ENCODE measurements at places on chromosomes 12 and 14.

DNA sequence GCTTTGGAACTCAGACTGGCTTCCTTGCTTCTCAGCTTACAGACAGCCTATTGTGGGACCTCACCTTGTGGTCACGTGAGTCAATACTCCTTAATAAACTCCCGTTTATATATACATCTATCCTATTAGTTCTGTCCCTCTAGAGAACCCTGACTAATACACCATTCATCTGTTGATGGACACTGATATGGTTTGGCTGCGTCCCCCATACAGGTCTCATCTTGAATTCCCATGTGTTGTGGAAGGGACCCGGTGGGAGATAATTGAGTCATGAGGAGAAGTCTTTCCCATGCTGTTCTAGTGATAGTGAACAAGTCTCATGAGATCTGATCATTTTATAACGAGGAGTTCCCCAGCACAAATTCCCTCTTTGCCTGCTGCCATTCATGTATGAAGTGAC is 57.0 kb downstream of the OTOGL start:
- no peak for DNase-seq

DNA sequence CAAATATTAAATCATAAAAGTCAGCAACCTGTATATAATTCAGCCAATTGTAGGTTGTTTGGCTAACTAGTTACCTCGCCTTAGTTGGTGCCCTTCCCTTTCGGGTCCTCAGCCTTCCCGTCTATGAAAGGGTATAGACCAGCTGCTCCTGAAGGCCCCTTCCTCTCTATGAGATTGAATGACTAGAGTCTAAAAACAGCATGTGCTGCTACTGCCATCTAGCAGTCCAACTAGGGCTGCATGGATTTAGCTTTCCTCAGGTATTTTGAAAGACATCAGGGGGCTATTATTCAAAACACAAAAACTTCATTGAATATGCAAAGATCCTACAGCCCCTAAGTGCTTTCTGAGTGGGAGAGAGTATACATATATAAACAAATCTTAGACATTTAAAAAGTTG is 37.0 kb upstream of the TMEM263 start:
- DNase-seq, result no peak

DNA sequence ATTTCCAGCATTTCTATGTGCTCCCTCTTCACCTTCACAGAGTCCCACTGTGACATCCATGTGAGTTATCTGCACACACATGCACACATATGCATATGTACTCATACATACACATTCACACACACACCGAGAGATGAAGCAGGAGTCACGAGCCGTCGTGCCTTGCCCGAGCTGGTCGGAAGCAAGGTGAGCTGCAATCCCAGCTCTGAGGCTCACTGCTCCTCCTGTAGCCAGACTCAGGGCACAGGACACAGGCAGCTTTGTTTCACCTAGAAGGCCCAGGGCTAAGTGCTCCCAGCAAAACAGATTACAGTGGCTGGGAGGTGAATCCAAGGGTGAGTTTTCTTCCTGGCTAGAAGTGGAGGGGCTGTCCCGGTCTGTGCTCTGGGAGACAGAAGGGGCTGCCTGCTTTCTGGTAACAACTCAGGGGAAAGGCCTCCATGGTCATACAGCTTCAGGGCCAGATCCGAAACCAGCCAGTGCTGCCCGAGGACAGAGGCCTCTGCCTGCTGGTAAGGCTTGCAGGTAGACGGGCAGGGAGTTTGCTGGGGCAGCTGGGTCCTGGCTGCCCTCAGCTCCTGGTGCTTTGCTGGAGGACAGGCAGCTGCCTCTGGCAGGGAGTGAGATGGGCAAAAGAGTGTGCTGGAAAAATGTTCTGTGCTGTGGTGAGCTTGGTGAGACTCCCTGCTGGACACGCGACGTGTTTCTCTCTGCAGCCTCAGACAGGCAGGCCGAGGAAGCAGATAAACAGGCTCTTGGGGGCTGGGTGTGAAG is 123.7 kb downstream of the CRACR2A start:
- DNase-seq, result no peak

GRCh38 chr12:88750867-88751543 is 170.7 kb upstream of the KITLG start:
- DNase-seq, result no peak

DNA sequence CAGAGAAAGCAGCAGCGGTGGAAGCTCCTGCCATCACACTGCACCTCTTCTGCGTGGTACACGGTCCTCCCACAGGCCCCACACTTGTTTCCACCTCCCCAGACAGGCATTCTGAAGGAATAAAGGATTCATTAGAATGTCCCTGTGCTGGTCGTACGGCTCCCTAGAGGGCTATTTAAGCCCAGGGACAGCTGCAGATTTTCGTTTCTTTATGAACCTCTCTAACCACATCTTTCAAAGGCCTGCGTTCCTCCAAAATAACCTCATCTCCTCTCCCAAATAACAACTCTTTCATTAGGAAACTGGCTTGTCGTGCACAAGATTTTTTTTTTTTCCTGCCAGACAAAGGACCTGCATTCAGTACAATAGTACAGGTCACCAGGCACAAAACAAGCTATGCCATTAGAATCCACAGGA is 12.7 kb downstream of the CSRP2 start:
- DNase-seq, result no peak

- no peak for DNase-seq
Observed at GRCh38 chr14:72878746-72879145, 15.2 kb downstream of the DPF3 start.

DNA sequence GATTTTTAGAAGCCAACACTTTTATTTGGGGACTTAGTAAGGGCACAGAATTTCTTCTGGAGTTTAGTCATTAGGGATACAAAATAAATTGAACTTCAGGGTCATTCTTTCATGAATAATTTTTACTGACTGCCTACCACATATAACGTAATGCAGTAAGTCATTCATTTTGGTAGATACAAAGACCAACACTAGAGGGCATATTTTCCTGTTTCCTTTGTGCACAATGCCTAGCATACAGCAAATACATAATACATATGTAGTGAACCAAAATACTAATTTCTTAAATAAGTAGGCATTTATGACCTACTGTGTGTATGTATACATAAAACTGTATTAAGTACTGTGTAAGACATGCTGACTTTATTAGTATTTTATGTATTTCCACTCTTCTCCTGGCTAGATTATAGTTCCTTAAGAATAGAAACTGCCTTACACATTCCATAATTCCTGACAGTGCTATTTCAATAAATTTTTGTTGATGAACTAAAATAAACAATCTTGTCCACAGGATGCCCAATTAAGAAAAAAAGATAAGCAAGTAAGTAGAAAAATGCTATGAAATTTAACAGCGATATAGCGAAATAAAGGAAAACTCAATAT is 47.9 kb downstream of the PPP1R12A start:
- no peak for DNase-seq

- no peak for DNase-seq
Observed at GRCh38 chr12:26128168-26128567, 3.3 kb upstream of the BHLHE41 start.

- no peak for DNase-seq
Observed at GRCh38 chr14:35229792-35230089, 62.4 kb upstream of the PSMA6 start.

GRCh38 chr14:79749065-79749464 is 462.2 kb downstream of the DIO2 start:
- DNase-seq, result no peak

GRCh38 chr12:113040722-113041171 is 15.8 kb upstream of the DTX1 start:
- DNase-seq, result no peak

DNA sequence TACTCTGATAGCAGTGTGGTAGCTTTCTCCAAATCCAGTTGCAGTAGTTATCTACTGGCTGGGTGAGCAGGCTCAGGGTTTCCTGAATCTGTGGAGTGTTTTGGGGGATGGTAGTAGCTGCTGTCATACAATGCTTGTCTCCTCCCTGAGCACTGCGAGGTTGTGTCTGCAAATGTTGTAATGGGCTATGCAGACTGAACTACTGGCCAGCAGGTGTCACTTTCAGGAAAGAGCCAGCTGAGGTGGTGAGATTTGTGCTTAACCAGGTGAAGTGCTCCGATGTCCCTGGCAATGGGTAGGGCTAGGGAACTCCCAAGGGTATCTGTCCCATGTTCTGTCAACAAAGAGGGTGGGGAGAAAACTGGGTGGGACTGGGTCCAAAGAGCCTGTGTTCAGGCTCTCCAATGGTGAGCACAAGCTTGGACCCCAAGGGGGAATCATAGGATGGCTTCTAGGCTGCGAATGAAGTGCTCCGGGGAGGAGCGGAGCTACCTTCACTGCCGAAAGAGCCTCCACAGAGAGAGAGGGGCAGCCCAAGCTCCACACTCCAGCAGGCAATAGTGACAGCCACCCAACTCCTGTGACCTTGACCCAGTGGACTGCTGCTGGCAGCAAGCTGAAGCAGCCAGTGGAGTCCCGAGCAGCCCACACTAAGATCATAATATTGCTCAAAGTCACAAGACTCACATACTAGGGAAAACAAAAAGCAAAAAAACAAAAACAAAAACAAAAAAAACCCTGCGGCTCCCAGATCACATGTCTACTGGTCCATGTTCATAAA is 1324.0 kb upstream of the USP15 start:
- no peak for DNase-seq

GRCh38 chr14:79758985-79759384 is 452.3 kb downstream of the DIO2 start:
- DNase-seq, result no peak

DNA sequence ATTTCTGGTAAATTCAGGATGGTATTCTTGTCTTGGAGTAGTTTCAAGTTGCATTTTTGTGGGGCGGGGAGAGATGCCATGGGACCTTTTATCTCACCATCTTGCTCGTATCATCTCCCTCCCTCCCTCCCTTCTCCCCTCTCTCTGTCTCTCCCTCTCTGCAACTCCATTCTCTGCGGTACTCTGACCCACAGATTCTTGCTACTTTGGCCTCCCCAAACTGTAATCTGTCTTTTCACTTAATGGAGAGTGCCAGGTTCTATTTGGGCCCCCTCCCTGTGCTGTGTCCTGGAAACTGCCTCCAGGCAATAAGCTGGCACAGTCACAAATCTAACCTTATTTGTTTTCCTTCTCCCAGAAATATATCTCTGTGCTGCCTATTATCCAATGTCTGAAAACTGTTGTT is 175.2 kb downstream of the PAWR start:
- no peak for DNase-seq

GRCh38 chr12:12653922-12654321 is 42.1 kb downstream of the GPR19 start:
- no peak for DNase-seq

GRCh38 chr12:121719926-121720414 is 7.4 kb downstream of the TMEM120B start:
- no peak for DNase-seq

- no peak for DNase-seq
Observed at GRCh38 chr14:81343701-81344100, 56.4 kb downstream of the STON2 start.

- DNase-seq, result no peak
Observed at GRCh38 chr12:22287101-22287500, 47.4 kb downstream of the ST8SIA1 start.

All from hippocampal formation (tissue), 2 donors.